CD8-positive, alpha-beta T cell (primary cell): ENCODE measurements at places on chromosomes 5 and 9.
A peak's percentile ranks its signal among the peaks of the same experiment; 100 is the strongest.

DNA sequence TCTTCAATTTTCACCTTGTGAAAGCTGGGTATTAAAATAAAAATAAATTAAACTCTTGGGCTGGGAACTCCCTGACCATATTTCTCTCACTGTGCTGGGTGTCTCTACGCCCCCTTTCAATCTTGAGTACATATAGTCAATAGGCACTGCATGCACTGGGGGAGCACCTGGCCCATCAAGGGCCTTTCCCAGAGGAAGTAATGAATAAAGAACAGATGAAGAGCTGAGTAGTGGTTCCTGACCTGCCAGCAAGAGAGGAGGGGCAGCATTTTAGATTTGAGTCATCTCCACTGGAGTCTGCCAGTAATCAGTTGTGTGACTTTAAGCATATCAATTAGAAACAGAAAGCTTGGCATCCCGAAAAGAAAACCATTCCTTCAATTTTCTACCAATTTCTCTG is 6.2 kb downstream of the MAPKAP1 start:
- no peak for DNase-seq

DNA sequence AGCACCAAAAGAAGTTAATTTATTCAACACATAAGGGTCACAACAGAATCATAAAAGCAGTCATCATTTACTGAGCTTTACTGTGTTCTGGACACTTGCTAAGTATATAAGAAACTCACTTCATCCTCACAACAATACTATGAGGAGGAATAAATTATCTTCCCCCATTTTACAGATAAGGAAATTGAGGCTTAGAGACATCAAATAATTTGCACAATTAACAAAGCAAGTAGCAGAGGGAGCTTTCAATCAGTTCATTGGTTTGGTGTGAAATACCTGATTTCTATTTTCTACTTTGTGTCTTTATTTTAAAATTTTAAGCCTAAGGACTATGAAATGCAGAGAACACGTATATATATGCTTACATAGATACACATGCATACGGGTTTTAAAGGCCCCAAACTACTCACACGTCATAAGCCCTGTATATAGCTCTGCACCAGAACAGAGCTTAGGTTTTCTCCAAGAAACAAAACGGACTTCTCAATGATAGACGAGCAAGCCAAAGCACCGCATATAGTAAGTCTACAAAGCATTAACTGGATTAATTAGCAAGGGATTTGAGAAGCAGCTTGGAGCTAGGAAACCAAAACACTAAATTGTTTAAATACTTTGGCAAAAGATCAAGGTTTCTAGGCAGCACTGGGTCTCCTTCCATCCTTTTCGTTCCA is 95.6 kb downstream of the DENND1A start:
- no peak for DNase-seq

DNA sequence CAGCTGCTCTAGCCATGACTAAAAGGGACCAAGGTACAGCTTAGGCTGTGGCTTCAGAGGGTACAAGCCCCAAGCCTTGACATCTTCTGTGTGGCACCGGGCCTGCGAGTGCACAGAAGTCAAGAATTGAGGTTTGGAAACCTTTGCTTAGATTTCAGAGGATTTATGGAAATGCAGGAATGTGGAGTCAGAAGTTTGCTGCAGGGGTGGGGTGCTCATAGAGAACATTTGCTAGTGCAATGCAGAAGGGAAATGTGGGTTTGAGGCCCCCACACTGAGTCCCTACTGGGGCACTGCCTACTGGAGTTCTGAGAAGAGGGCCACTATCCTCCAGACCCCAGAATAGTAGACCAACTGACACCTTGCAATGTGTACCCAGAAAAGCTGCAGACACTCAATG is 624.9 kb upstream of the FTMT start:
- no peak for DNase-seq

- no peak for DNase-seq
Observed at GRCh38 chr9:74138182-74138581, 359.0 kb upstream of the RORB start.

DNA sequence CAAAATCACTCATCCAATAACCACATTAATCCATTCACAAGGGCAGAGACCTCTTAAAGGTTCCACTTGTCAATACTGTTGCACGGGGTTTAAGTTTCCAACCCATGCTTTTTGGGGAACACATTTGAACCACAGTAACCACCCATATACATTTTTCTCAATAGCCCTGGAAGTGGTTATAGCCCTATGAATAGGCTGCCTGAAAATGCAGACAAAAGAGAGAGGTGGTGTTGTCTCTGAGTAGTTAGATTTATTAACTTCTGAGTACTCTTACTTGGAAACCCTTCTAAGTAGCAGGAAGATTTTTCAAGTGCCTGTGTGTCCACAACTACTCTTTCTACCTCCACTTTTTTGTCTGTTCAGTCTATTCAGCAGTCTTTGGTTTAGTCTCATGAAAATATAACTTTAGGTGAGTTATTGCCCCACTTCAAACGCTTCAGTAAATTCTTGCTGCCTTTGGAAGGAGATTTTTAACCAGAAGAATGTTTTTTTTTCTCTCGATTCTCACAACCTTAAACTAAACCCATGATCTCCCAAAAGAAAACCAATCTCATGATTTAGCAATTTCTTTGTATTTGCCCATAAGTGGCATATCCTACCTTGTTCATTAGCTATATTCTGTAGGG is 42.6 kb downstream of the ARHGEF28 start:
- DNase-seq = no peak

DNA sequence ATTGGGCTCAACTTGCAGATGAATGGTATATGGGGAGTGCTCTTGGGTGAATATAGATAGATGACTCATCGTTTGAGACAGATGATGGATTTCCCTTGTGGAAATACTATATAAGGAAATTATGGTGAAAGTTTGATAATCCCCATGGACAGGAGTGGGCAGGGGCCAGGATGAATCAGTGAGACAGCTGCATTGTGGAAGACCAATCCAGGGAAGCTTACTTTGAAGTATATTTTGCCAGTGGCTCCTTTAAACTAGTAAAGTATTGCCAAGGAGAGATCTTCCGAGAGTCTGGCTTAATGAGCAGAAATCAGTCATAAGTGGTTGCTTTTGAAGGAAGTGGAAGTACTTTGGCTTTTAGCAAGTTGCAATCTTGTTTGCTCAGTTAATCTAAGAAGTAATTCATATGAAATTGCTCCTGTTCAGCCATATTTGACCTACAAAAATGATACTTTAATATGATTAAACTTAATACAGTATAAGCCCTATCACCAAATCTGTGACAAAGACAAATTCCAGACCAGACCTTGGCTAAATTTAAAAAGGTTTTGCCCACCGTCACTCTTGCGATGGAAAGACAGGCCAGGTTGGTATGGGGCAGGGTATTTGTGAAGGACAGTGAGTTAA is 9.3 kb upstream of the TNC start:
- no peak for DNase-seq

DNA sequence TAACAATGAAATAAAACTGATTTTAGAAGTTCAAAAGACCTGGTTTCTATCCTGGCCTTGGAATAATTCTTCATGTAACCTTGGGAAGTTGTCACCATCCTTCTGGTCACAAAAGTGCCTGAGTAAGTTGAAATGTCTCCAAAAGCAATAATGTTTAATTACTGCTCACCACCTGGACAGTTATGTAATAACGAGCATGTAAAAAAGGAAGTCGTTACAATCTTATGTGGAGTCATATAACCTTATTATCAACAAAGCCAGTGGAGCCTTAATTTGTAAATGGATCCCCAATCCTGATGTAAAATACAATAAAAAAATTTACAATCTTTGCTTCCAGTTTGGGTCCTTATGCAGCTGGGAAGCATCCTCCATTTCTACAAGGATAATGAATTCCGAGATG is 64.2 kb upstream of the GPR151 start:
- DNase-seq = no peak

GRCh38 chr9:3241290-3241689 is 284.5 kb downstream of the RFX3 start:
- no peak for DNase-seq

GRCh38 chr9:124122321-124122720 is 110.8 kb downstream of the LHX2 start:
- no peak for DNase-seq

DNA sequence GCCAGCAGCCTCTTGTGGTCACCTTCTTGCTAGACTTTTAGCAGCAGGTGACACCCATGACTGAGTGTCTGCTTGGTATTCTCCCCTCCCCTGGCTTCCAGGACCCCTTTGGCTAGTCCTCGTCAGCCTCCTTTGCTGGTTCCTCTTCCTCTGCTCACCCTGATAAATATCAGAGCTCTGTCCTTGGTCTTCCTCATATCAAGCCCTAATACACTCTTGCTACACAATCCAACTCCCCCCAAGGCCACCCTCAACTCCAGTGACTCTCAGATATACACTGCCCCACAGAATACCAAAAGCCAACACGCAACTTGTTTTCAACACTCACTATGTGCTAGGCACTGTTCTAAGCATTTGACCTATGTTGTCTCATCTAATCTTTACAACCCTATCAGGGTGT is 30.3 kb upstream of the LCP2 start:
- DNase-seq = no peak

- no peak for DNase-seq
Observed at GRCh38 chr5:2007496-2007877, 124.8 kb upstream of the IRX4 start.

DNA sequence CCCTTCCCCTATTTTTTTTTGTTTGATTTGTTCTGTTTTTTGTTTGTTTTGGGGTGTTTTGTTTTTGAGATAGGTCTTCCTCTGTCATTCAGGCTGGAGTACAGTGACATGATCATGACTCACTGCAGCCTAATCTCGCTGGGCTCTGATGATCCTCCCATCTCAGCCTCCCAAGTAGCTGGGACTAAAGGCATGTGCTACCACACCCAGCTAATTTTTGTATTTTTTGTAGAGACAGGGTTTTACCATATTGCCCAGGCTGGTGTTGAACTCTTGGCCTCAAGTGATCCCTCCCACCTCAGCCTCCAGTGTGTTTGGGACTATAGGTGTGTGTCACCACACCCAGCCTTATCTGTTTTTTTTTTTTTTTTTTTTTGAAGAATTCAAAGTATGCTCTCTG is 605.4 kb downstream of the DNAH5 start:
- DNase-seq = no peak

GRCh38 chr9:127368852-127369402 is 28.0 kb upstream of the SLC2A8 start:
- no peak for DNase-seq

- DNase-seq = no peak
Observed at GRCh38 chr9:116276651-116277121, 123.1 kb downstream of the PAPPA start.

- no peak for DNase-seq
Observed at GRCh38 chr5:140235791-140236551, 61.0 kb downstream of the CYSTM1 start.

- no peak for DNase-seq
Observed at GRCh38 chr9:137054932-137055384, 1.1 kb upstream of the ENTPD2 start.

DNA sequence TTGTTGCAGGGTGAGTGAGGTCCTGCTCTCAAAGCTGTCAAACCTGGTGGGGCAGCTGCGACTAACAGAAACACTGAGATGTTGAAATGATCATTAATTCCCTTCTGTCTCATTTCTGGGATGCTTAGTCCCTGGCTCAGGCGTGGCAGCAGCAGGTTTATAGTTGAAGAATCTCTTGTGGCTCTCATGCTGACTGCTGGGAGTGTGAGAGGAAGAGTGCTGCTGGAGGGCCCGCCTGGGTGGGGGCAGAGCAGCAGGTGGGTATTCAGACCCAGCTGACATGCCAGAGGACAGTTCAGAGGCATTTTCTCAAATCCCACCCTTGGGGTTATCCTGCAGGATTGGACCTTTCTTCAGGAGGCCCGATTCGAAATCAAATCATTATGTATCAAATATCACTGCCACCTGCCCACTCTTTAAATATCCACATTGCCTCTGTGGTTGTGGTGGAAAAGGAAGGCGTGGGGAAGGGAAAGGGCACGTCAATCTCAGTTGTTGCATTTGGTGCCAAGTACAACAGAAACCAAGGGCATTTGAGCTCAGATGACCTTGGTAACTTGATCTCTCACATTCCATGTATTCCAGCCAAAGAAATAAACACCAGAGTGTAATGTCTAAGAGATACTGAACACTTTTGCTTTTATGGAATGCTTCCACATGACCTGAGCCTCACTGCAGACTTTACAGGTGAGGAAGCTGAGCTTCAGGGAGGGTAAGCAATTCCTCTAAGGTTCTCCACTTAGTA is 224.3 kb downstream of the AOPEP start:
- no peak for DNase-seq

GRCh38 chr9:127970401-127971313 is 10.1 kb downstream of the EEIG1 start:
- peak; percentile 62 for DNase-seq

DNA sequence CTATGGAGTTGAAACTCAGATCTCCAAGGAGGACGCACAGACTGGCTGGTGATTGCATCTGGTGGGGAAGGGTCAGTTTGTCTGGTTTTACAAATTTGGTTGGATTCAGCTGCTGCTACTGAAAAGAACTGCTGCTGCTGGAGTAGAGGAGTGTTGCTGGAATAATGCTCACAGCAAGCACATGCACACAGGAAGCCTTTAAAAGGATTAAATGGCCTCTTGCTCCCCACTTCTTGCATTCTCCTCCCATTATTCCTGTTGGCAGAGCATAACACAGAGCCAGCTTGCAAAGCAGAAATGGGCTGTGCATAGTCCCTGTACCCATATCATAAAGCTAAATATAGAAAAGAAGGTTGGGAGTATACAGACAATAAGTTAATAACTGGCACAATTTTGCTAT is 16.6 kb downstream of the ZNF474 start:
- DNase-seq = no peak

GRCh38 chr9:95182854-95183563 is 134.5 kb downstream of the FANCC start:
- DNase-seq = no peak

GRCh38 chr5:23014266-23014665 is 161.1 kb upstream of the CDH12 start:
- DNase-seq = no peak

DNA sequence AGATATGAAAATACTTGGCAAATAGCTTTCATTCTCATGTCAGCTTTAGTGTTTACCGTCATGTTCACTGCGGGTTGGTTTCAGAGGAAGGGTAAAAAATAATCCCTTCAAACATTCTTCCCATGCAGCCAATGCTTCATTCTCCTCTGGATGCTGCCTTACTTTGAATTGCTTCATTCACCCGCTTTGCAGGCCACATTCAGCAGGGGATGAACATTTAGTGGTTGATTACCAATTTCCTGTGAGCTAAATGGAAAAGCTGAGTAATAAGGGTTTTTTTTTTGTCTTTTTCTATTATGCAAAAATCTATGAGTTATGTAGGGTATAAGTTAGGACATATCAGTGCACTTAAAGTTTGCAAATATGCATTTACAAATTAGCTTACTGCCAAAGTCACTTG is 96.3 kb upstream of the MEF2C start:
- DNase-seq = no peak

- no peak for DNase-seq
Observed at GRCh38 chr5:2557435-2557834, 194.0 kb downstream of the IRX2 start.
